Ascending aorta (tissue), 2 donors: ENCODE measurements at places on chromosomes 6 and 20. TPM values are rescaled to one million over a fixed set of nuclear protein-coding genes. Genes with fewer than 3 reads are reported as not detected.
A peak's percentile ranks its signal among the peaks of the same experiment; 100 is the strongest.

Gene GATA5
- total RNA-seq = not detected

Gene BTNL2
- not detected for total RNA-seq

Gene BMP7
- not detected for total RNA-seq

Gene BNIP5
- not detected for total RNA-seq

- H3K4me3 ChIP-seq = no peak overlapping the region
- no peak overlapping the region for H3K27ac ChIP-seq
- H3K4me1 ChIP-seq = peaks cover 4% of the 10 kb centered on the region
- H3K27me3 ChIP-seq = no peaks in the 10 kb centered on the region
Measured at GRCh38 chr6:1472643-1473042, 83.3 kb downstream of the FOXF2 start.

DNA sequence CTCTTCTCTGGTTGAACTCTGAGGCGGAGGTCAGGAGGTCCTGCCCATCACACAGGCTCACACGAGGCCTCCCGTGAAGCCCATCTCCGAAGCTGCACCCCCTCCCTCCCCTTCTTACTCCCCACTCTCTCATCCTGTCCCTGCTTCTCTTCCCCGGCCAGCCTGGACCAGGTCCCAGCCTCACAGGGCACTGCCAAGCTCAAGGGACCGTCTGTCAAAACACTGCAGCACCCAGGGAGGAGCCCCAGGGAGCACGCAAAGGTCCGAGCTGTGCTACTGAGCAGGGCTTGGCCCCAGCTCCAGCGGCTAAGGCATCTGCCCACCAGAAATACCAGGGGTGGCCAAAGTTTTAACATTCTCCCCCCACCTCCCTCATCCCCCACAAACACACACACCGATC is 70.0 kb downstream of the PSMG4 start:
- H3K4me3 ChIP-seq = no peak overlapping the region
- no peaks in the 10 kb centered on the region for H3K4me1 ChIP-seq
- H3K27me3 ChIP-seq = no peaks in the 10 kb centered on the region
- H3K36me3 ChIP-seq = no peaks in the 10 kb centered on the region
- DNase-seq = no peak

Gene FAM83B
- not detected for total RNA-seq

Gene KCNQ5
- total RNA-seq = 4.5 TPM

- no peak overlapping the region for H3K27ac ChIP-seq
- no peaks in the 10 kb centered on the region for H3K36me3 ChIP-seq
- no peak for DNase-seq
- H3K4me3 ChIP-seq = peak overlapping the region; percentile 10
Measured at GRCh38 chr6:89817481-89817880, 2.1 kb downstream of the MDN1 start.

DNA sequence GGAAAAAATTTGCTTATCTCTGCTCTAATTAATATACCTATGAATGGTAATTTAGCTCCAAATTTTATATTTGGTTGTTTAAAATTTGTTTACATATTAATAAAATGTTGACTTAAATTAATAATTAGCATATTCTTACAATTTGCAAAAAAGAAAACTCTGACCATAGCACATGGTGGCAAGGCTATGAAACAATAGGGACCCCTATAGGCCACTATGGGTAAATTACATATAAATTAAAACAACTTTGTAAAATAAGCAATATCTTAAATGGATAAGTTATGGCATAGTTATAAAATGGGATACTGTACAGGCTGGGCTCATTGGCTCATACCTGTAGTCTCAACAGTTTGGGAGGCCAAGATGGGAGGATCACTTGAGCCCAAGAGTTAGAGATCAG is 76.0 kb downstream of the MKKS start:
- no peak overlapping the region for H3K4me3 ChIP-seq
- no peaks in the 10 kb centered on the region for H3K27me3 ChIP-seq
- no peak for DNase-seq

Gene KCNK16
- not detected for total RNA-seq

DNA sequence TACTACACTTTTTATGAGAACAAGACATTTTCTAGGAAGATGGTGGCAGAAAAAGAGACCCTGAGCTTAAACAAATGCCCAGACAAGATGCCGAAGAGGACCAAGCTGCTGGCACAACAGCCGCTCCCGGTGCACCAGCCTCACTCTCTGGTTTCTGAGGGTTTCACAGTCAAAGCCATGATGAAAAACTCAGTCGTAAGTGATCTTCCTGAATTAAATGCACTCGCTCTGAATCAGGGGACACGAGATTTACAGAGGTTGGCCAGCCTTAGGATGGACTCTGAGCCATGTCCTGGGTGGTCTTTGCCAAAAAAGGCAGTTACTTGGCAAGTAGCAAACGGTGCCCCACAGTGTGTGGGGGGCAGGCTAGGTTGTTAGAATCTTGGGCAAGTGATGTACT is 423 bp downstream of the PACRG start:
- peak overlapping the region; percentile 53 for H3K27ac ChIP-seq
- no peaks in the 10 kb centered on the region for H3K36me3 ChIP-seq
- DNase-seq = no peak
- no peaks in the 10 kb centered on the region for H3K4me1 ChIP-seq
- no peaks in the 10 kb centered on the region for H3K27me3 ChIP-seq

GRCh38 chr6:120938876-120939472 is 395.3 kb downstream of the TBC1D32 start:
- DNase-seq = no peak
- no peaks in the 10 kb centered on the region for H3K4me1 ChIP-seq
- H3K4me3 ChIP-seq = no peak overlapping the region
- H3K36me3 ChIP-seq = no peaks in the 10 kb centered on the region

Gene NKX2-4
- total RNA-seq = not detected

DNA sequence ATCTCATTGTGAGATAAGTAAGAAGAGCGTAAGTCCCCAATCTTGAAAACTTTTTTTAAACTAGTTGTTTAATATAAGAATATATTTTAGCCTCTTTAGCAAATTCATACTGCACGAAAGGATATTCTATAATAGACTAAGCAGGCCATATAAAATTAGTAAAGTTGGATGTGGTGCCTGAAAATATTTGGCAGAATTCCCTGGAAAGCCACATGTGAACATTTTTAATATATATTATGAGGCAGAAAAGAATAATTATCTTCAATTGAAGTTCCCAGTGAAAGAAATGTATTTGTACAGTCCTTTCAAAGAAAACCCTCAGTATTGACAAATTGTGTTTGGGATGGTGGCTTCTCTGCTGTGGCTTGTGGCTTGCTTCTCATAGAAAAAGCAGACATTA is 237.5 kb upstream of the JAG1 start:
- DNase-seq = no peak
- H3K27ac ChIP-seq = peak overlapping the region; percentile 72
- H3K36me3 ChIP-seq = no peaks in the 10 kb centered on the region
- no peaks in the 10 kb centered on the region for H3K27me3 ChIP-seq
